ENCODE measurements at places on chromosomes 7 and 10.

GRCh38 chr7:41628901-41629300 is 74.0 kb downstream of the INHBA start:
- DNase-seq: no peak

DNA sequence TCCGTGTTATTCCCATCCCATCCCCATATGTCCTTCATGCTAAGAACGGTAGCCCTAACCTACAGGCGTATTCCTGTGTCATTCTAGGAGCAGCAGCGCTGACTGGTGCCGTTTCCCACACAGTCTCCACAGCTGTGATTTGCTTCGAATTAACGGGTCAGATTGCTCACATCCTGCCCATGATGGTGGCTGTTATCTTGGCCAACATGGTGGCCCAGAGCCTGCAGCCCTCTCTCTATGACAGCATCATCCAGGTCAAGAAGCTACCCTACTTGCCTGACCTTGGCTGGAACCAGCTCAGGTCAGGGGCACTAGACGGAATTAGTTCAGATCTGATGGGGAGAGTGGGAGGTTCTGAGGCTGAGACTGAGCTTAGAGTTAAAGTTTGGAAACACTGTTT is 20.7 kb downstream of the FAM131B start:
- DNase-seq: no peak

DNA sequence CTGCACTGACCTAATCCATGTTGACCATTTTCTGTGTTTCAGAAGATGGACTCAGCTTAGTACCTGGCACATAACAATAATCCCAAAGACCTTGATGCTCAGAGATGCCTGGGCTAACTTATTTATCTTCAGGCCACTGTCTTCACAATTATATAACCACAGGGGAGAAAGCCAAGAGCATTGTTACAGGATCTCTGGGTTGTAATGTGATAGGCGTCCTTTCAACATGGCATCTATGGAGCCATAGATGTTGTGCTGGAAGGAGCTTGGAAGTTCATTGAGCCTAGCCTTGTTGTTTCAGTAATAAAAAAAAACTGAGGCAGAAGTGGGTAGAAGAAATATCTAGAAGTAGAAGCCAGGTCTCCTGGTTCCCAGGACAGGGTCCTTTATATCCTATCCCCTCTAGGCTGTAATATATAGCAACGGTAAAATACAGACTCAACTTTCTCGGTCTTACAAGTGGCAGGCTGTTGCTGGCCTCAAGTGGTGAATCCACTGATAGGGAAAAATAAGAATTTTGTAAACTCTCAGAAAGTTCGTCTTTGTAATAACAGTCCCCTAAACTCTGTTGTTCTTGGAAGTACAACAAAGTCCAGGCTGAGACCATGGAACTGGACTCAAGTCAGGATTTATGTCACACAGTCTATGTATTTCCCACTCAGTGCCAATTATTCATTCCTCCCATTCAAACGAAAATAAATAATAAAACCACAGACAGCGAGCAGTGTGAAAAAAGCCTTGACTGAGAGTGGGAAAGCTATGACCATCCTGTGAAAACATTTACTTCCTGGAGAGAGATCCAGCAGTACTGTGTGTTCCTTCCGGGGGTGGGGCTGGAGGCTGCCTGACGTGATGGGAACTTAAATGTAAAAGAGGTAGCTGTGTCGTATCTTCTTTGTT is 277.6 kb downstream of the REEP3 start:
- peak; percentile 1 for DNase-seq

- DNase-seq: no peak
Measured at GRCh38 chr10:101529725-101530553, 58.1 kb downstream of the POLL start.

DNA sequence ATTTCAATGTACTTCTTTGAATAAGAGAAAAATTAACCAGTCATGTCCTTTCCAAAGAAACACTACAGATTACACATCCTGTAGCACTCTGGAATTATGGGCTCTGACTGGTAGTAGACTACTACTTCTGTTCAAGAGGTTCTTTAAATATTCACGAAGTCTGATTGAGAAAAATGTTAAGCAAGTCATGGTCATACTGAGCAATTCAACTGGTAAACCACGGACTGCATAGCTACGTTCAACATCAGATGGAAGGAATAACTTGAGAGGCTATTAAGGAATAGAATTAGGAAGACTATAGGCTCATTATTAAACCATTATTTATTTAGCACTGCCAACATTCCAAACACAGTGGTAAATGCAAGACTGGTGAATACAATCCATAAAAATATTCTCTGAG is 160.8 kb downstream of the IMMP2L start:
- no peak for DNase-seq

GRCh38 chr7:1296356-1296981 is 63.8 kb downstream of the UNCX start:
- no peak for DNase-seq

- DNase-seq: no peak
Measured at GRCh38 chr7:37982423-37982822, 62.0 kb downstream of the EPDR1 start.

- no peak for DNase-seq
Measured at GRCh38 chr10:72058989-72059842, 29.1 kb downstream of the SPOCK2 start.

- DNase-seq: no peak
Measured at GRCh38 chr10:35607475-35608327, 2.6 kb downstream of the GJD4 start.
